ENCODE measurements at places on chromosomes 16 and 17.

GRCh38 chr16:86335266-86336172 lies 174.8 kb upstream of the FOXF1 start:
- no peak for DNase-seq

DNA sequence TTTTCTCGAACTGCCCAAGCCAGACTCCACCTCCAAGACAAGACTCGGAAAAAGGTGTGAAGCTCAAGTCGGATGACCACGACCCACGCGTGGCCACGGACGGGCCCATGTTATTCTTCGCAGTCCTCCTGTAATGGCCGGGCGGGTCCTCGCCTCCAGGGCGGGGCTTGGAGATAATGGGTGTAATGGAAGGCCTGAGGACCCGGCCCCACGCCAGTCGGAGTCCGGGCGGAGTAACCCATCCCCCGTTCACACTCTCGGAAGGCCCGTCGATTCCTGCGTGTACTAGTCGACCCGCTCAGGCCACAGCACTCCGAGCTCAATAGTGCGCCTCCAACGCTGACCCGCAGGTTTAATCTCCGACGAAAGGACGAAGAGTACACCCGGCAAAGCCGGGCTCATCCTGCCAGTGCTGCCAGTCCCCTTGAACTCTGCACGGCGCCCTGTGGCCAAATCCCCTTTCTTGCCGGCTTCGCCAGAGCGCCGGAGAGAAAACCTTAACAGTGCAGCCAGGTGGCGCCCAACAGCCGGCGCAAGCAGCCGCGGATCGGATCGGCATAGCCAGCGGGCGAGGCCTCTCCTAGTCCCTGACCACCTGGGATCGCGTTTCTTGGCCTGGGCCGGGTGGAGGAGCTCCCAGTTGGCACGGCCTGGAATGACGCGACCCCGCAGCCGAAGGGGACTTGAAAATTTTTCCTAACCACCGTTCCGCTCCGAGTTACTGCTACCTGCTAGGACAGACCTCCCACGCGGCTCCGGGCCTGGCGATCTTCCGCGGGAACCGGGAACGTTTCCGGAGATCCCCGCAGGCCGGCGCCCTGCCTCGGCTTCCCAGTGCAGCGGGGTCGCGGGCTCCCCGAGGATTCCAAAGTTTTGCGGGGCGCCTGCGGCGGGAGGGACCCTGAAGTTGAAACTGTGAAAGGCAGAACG lies 762.0 kb downstream of the KCNJ18 start:
- DNase-seq, result no peak

DNA sequence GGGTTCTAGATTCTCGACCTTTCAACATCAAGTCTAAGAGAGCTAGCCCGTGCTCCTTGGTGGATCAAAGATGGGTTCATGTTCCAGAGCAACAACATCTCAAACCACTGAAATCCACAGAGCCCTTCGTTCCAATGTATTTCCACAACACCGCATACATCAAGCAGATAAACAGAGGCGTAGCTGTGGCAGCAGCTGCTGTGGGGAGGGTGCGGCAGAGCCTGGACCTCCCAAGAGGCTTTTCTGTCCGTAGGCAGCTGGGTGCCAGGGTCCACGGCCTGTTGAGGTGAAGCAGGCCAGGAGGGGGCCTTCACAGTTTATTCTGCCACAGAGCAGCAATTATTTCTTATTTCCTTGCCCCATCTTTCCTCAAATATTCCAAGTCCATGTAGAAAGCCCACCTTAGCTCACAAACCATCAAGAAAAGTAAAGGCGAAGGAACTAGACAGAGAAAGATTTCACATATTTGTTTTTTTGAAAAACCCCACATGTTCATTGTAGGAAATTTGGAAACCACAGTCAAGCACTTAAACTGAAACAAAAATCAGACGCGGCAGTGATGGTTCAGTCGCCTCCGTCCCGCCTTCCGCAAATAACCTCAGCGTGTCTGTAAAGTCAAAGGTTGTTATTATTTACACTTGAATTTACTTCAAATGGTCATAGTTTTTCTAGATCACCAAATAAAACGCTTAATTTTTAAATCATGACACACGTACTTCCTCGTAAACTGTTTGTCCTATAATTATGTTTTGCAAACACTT lies 144.6 kb upstream of the FOXF1 start:
- no peak for DNase-seq

DNA sequence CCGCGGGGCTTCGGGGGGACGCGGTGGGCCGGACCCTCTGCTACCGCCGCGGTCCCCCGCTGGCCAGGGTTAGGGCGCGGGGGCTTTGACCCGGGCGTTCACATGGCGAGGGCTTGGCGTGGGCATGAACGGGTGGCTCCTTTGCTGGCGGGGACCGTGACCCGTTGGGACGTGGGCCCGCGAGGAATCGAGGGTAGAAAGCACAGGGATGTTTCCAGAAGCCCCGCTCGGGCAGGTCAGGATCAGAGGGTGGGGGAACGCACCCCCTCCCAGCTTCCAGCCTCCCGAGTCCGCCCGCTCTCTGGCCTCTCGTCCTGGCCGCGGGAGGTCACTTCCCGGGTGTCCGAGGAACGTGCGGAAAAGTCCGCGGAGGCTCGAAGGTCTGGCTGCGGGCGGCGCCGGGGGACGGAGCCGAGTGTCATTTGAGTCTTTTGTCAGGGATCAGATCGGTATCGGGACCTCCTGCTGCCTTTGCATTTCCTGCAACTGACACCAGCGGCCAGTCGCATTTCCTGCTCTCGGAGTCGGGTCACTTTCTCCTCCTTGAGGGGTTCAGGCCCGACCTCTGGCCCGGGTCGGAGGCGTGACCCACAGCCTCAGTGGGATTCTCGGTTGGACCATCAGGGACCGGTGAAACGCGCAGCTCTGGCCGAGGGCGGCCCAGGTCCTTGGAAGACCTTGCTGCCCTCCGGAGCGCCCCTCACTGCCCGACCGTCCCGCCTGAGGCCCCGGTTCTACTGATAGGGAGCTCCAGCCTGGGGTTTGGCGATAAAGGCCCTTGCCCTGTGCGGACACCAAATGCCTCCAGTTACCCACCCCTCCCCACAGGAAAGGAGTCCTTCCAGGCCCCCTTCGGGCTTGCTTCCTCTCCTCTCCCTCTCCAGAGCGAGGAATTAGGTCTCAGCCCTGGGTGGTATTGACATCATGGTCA lies 702 bp upstream of the WNT3 start:
- peak; percentile 17 for DNase-seq

DNA sequence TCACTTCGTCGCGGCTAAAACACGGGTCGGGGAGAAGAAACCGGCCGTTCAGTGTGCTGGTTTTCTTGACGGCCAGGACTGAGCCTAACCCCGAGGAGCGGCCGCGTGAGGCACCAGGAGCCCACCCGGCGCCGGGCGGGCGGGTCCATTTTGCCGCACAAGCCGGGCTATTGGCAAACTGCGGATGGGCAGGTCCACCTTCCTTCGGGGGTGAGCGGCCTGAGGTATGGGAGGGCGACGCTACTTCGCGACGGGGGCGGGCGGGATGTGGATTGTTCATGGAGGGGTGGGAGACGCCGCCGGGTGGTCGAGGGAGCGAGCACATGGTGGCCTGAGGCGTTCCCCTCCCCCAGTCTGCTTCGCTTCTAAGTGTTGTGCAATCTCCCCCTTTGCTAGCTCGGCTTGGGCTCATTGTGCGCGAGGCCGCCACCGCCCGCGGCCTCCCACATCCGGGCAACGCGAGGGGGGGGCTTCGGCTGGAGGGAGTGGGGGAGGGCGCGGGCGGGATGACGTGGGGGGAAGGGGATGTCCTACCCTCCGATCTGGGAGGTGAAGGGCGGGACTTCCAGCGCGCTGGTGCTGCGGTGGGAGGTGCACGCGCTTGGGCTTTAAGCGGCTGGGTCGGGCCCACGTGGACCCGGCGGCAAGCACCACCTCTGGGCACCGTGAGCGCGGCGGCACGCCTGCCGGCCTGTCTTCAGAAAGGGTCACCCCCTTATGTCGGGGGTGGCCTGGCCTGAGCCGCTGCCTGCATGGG lies 5.9 kb upstream of the CD68 start:
- peak; percentile 89 for DNase-seq

- DNase-seq, result no peak
These were observed 10.4 kb downstream of the CDC42EP4 start for GRCh38 chr17:73301369-73301768.

GRCh38 chr17:56292010-56292409 lies 138.7 kb downstream of the ANKFN1 start:
- DNase-seq, result no peak

- no peak for DNase-seq
These were observed 16.7 kb downstream of the ZFPM1 start for GRCh38 chr16:88469615-88470395.

GRCh38 chr17:66461343-66461995 lies 159.1 kb downstream of the PRKCA start:
- DNase-seq, result no peak

DNA sequence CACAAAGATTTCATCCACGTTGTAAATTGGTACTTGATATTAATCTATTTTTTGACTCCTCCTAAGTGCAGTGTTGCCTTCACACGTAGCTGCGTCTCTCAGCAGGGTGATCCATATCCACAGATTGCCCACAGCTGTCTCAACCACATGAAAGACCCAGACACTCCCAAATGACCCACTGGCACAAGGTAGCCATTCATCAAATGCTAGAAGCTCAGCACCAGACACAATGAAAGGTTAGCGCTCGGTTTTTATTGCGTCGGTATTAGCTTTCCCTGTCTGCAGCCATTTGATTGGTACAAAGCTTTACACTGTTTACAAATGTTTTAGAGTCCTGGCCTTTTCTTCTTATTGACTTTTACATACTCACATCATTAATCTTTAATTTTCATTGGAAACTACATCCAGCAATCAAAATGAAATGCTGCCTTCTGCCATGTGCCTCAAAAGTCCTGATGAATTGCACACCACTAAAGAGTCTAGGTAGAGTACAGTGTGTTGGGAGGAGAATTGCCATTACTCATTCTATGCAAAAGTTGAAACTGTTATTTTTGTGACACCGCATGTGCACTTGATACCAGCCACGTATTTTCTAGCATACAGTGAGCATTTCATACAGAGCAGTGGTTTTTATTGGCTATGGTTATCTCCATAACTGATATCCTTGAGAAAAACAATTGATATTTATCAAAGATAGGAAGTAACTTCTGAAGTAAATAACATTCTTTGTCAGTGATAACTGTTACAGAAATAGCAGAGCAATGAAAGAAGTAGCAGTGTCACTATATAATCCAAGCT lies 127.3 kb upstream of the NUDT7 start:
- DNase-seq, result no peak

GRCh38 chr17:72996791-72997190 lies 95.7 kb downstream of the SLC39A11 start:
- no peak for DNase-seq

DNA sequence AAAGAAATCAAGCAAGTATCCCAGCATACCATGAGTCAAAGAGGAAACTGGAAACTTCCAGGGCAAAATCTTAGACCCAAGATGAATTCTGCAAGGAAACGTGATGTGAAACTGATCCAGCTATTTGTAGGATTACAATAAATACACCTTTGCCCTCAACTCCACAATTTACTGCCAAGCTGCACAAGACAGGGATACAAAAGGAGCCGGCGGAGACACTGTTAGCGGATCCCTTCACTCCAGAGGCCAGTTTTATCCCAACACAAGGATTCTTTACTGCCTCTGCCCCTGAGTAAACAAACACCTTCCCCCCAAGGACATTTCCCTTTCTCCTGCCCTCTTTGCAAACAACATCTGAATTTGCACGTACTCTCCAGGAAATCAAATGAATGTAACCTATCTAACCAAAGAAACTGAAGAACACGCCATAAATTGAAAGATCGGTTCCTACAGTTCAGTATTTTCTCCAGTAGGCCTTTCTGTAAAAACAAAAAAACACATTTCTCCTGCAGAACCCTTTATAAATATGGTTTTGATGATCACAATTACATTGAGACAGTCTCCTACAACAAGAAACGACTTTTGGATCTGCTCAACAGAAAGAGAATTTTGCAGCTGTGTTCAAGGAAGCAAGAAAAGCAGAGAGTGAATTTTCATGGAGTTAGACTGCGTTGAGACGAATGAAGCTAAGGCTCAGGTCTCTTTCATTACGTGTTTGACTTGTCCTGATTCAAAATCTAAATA lies 1.4 kb upstream of the CBX2 start:
- DNase-seq, result no peak

- DNase-seq, result peak; percentile 66
These were observed 11.8 kb downstream of the GNAO1 start for GRCh38 chr16:56203052-56203451.

- DNase-seq, result no peak
These were observed 2.6 kb downstream of the NUP88 start for GRCh38 chr17:5416901-5417300.

DNA sequence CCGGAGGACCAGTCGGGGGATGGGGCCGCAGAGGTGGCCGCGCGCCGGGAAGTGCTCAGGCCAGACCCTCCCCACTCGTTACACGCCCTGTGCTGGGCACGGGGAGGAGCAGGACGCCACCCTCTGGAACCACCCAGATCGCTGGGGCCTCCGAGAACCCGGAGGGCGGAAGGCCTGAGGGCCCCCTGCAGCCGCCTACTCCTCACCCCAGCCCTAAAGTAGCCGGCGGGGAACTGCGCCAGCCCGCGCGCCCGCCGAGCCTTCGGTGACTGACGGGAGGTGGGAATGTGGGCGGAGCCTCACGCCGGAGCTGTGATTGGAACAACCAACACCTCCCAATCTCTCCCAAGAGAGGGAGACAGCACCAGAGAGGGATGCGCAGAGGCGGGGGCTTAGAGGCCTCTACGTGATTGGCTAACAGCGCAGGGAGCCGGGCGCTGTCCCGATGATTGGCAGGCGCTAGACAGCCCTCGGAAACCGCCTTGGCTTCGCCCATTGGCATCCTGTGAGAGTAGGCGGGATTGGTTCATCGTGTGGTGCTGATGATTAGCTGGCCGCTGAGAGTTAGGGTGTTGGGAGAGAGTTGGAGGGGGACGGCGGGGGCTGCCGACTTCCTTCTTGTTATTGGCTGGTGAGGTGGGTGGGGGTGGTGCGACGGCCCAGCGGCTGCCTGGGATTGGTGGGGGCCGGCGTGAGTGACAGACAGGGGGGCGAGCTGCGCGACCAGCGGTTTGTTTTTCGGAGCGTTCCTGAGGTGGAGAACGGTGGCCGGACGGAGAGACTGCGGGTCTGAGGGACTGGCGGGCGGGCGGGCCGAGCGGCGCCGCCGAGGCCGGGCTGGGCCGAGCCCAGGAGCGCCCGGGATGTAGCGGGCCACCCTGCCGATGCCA lies at the start of gene MAP3K3:
MAP3K3 (plus strand) TSS at position 734 of the 890 bp plus-strand sequence. CDS start 343 bp downstream, outside the sequence.
- peak; percentile 100 for DNase-seq

- DNase-seq, result no peak
These were observed 3.6 kb downstream of the COG1 start for GRCh38 chr17:73196500-73196899.

DNA sequence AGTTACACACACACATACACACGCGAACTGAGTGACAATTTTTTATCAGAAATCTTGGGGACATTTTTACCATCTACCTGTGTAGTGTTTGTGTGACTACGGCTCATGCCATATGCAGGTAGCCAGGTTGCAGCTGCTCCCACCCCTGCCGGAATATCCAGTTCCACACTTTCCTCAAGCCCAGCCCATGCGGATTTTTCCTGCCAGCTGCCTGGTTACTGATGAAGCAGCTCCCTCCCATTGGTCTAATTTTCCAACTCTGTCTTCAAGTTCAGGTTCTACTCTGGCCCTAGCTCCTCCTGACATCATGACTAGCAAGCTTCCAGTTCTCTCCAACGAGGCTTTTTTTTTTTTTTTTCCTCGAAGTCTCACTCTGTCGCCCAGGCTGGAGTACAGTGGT lies 4.8 kb downstream of the GSG1L2 start:
- no peak for DNase-seq

GRCh38 chr17:1304962-1305563 lies 25.6 kb downstream of the TRARG1 start:
- no peak for DNase-seq
